ENCODE measurements at places on chromosomes 4 and X.

DNA sequence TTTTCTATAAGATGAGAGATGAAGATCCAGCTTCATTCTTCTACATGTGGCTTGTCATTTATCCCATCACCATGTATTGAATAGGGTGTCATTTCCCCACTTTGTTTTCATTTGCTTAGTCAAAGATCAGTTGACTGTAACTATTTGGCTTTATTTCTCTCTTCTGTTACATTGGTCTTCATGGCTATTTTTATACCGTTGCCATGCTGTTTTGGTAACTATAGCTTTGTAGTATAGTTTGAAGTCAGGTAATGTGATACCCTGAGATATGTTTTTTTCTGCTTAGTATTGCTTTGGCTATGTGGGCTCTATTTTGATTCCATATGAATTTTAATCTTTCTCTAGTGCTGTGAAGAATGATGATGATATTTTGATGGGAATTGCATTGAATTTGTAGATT is 514.3 kb downstream of the GBA3 start:
- no peak for DNase-seq

DNA sequence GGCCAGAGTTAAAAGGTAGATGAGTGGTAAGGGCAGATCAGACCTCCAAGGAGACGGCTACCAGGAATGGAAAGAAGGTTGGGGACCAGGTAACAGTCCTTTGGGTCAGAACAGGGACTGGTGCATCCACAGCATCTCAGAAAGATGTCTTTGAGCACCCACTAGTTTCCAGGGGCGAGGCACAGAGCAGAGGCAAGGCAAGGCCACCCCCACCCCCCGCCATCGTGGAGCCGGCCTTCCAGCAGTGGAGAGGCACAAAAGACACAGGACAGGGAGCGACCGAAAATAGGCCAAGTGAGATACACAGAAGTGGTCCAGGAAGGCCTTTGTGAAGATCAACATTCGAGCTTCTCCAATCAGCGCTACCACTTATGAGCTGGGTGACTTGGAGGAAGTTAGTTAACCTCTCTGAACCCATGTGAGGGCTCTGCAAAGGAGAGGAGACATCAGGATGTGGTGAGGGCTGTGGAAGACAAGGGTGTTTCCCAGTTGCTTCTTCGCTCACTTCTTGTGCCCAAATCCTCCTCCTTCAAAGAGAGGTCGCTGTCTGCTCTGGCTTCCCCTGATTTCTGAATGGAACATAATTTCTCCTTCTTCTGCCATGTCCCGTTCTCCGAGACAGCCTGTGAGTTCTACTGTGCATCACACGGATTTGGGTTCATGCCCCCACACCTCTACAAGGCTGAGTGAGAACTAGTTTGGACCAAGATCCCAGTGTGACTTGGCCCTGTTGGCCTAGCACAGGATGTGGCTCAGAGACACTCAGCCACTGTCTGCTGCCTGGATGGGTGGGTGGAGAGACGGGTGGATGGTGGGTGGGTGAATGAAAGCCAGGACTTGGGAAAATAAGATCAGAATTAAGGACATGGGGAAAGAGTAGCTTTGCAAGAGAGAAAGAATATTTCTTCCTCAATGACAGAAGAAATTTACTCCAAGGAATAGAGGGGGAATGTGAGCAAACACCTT is 16.7 kb upstream of the MSX1 start:
- no peak for DNase-seq

GRCh38 chr4:98929341-98930267 is 671 bp upstream of the EIF4E start:
- DNase-seq, result peak; percentile 9

DNA sequence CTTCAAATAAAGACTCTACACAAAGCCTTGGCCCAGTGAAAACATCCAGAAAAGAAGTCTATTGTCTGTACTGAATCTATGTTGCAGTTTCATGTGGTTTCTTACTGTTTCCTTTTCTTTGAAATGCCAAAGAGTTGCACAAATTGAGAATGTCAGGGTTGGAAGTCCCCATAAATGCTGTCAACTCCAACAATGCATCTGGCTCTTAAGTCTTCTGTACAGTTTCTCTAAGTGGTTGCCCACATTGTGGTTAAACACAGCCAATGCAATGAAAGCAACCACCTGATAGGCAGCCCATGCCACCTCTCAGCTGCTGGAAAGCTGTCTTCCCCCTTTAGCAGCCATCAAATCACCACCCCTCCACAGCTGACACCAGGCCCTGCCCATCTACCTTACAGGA is 67.2 kb upstream of the C1GALT1C1 start:
- DNase-seq, result no peak

DNA sequence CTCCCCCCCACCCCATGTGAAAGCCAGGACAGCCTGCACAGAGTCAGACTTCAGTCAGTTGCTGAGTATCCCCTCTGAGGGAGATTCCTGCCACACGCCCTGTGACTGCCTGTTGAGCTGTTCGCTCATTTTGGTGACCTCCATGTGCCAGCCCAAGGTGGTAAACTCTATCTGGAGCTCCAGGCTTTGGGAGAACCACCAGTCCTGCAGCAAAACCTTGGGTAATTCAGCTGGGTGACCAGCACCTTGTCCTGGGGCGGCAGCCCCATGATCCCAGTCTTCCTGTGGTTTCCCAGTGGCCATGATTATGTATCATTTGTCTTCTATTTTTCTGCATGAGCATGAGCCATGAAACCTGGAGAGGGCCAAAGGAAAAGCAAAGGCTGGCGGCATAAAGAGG is 73.4 kb downstream of the NBDY start:
- DNase-seq, result no peak

GRCh38 chr4:136311774-136312173 is 1220.5 kb downstream of the PCDH18 start:
- no peak for DNase-seq

DNA sequence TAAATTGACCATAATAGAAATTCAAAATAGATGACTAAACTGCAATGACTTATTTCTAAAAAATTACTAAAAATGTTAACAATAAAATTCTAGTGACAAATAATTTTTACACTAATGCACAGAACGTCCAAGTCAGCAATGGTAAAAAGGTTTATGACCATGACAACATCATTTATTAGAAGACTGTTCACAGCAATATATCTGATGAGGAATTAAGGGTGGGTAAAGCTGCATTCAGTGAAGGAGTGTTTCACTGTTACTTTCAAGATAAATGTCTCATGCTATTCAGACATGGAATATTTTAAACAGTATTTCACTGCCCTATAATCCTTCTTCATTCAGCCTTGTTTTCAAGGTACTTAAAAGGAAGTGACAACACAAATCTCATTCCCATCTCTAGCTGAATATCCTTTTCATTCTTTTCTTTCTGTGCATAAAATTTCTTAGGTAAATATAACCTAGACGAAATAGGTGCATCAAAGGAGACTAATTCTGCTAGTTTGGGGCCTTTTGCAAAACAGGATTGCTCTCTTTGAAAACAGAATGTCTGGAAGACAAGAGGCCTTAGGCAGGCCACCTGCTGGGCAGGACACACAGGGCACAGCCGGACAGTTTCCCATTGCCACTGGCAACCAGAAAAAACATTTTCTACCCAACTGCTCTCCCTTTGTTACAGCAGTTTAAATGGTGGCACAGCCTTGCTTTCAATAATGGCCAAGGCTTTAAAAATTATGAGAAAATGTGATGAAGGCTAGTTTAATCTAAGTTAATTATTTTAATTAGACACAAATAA is 600.3 kb downstream of the SPRY1 start:
- DNase-seq, result no peak

DNA sequence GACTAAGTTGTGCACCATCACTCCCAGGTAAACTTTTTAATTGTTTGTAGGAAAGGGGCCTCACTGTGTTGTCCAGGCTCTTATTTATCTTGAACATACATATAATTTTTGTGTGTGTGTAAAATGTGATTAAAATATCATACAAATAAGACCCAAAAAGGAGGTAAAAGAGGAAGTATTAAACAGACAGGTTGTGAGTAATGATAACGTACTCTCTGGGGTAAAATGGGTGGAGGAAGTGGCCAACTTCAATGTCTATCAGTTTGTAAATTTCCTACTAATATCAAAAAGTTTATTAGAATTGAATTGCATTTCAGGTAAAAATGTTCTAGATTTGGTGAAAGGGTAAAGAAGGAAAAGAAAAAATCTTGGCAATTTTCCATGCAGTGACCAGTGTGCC is 48.8 kb downstream of the SULT1E1 start:
- no peak for DNase-seq

GRCh38 chrX:55149242-55149641 is 60.4 kb downstream of the PAGE2 start:
- DNase-seq, result no peak

- no peak for DNase-seq
These were observed 1110.9 kb downstream of the NLGN4X start for GRCh38 chrX:5117816-5118215.

- no peak for DNase-seq
These were observed 100.8 kb upstream of the CXorf66 start for GRCh38 chrX:140065961-140066662.

- DNase-seq, result no peak
These were observed 403.6 kb upstream of the ANXA10 start for GRCh38 chr4:167688660-167689142.
